ENCODE measurements at places on chromosomes 5 and 9. TPM values are rescaled to one million over a fixed set of nuclear protein-coding genes. Genes with fewer than 3 reads are reported as not detected.

Gene IL13
- total RNA-seq = not detected

Gene SDHA
- total RNA-seq = 138 TPM

Gene ABO
- not detected for total RNA-seq

Gene GBGT1
- 3.8 TPM for total RNA-seq

Gene GLRX
- 29.6 TPM for total RNA-seq

Gene PCDHB5
- total RNA-seq = 1.8 TPM

Gene FGF1
- 8.5 TPM for total RNA-seq

Gene BAAT
- total RNA-seq = not detected

Gene IL4
- not detected for total RNA-seq

Gene POU5F2
- total RNA-seq = 0.53 TPM

Gene CD14
- 1.6 TPM for total RNA-seq

Gene FRMD3
- total RNA-seq = 3.9 TPM

Gene FOXD1
- 0.44 TPM for total RNA-seq

Gene CD74
- 1.6 TPM for total RNA-seq

Measured in aortic smooth muscle cell (primary cell).